Memory B cell (primary cell): ENCODE measurements at places on chromosomes 2 and 18.

DNA sequence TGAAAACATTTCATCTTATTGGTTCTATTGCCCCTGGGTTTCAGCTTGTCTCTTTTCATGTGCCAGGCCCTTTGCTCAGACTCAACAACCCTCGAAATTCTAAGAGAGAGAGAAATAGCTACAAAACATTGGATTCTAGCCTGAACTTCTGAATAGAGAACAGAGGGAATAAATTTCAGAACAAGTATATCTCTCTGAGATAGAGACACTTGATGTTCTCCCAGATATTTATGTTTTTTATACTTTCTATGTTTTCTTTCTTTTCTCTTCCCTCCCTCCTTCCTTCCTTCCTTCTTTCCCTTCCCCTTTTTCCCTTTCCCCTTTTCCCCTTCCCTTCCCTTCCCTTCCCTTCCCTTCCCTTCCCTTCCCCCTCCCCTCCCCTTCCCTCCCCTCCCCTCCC is 279.5 kb upstream of the SPRED2 start:
- peaks cover 5% of the 10 kb centered on the region for H3K27me3 ChIP-seq
- no peak overlapping the region for H3K27ac ChIP-seq
- H3K4me1 ChIP-seq, result no peaks in the 10 kb centered on the region
- DNase-seq, result no peak

GRCh38 chr18:46411867-46412690 is 244.9 kb downstream of the LOXHD1 start:
- H3K27ac ChIP-seq, result no peak overlapping the region
- peaks cover 16% of the 10 kb centered on the region for H3K27me3 ChIP-seq
- H3K4me1 ChIP-seq, result no peaks in the 10 kb centered on the region
- no peak overlapping the region for H3K4me3 ChIP-seq

GRCh38 chr18:25518716-25519053 is 166.7 kb upstream of the ZNF521 start:
- DNase-seq, result peak; percentile 7
- peak overlapping the region; percentile 56 for H3K27ac ChIP-seq
- peak overlapping the region; percentile 34 for H3K4me3 ChIP-seq
- H3K4me1 ChIP-seq, result peaks cover 14% of the 10 kb centered on the region
- H3K27me3 ChIP-seq, result no peaks in the 10 kb centered on the region

DNA sequence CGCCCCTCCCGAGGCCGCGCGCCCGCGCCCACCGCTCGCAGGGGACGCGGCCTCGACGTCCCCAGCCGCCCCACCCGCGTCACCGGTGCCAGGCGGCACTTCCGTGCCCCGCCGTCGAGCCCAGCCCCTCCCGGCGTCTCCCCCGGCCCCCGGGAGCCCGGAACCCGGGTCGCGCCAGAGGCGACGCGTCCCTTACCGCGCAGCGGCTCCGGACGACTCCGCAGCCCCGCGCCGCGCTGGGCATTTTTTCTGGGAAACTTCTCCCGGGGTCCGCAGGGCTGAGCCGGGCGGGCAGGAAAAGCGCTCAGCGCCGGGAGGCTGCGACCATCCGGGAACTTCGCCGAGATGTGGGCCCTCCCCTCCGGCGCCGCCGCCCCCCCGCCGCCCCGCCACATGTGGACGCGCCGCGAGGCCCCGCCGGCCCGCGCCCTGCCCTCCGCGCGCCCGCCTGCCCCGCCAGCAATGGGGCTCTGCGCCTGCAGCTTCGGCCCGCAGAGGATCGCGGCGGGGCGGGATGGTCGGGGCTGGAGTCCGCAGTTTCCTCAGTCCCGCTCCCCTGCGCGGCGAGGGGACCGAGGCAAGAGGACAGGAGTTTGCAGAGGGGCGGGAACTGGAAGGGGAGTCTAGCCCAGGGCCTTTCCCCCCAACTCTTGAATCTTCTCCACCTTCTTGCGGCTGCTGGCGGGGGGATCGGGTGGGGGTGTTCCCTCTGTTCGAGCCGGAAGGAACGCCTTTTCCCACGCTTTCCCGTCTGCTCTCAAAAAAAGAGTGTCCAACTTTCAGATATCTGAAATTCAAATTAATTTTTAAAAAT is 81.5 kb downstream of the CHRNA1 start:
- no peaks in the 10 kb centered on the region for H3K36me3 ChIP-seq
- peak overlapping the region; percentile 89 for H3K4me3 ChIP-seq
- H3K4me1 ChIP-seq, result peaks cover 11% of the 10 kb centered on the region
- peak; percentile 26 for DNase-seq
- no peaks in the 10 kb centered on the region for H3K27me3 ChIP-seq
